ENCODE measurements at places on chromosomes 3 and 15. TPM values are rescaled to one million over a fixed set of nuclear protein-coding genes. Genes with fewer than 3 reads are reported as not detected.

GRCh38 chr3:107208100-107208499 lies 169.1 kb upstream of the CCDC54 start:
- H3K4me1 ChIP-seq = peaks cover 44% of the 10 kb centered on the region
- H3K27ac ChIP-seq = peak overlapping the region; percentile 91
- H3K4me3 ChIP-seq = peak overlapping the region; percentile 62
- DNase-seq = peak; percentile 95

DNA sequence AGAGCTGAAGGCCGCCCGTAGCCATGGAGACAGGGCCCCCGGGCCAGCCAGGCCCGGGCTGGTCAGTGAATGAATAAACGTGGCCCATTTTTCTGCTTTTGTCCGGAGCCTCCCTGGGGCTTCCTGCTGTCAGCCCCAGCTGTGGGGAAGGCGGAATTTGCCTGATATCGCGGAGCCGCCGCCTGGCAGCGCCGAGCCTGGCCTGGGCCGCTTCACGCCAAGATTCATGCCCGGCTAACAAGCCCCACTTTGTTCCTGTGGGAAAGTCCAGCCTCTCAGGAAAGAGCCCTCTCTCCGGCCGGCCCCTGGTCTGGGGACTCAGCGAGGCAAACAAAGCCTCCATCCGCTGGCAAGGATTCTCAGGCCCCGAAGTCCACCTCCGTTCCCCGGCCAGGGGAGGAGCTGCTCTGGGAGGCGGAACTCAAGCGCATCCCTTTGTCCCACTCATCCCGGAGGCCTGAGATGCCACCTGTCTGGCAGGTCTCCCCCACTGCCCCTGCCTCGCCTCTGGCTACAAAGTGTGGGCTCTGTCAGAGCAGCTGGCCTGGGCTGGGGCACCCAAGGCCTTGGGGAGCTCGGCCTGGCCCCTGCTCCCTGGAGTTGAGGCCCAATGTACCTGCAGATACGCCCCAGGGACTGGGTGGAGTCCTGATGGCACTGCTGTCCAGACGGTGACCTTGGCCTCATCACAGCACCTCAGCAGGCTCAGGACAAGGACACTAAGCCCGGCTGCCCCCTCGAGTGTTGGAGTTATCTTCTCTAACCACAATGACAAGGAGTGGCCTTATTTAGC lies 51.6 kb upstream of the SLC6A11 start:
- peaks cover 13% of the 10 kb centered on the region for H3K27me3 ChIP-seq
- no peak overlapping the region for H3K27ac ChIP-seq
- DNase-seq = no peak
- no peaks in the 10 kb centered on the region for H3K4me1 ChIP-seq
- no peaks in the 10 kb centered on the region for H3K36me3 ChIP-seq

GRCh38 chr3:66037986-66038369 lies 740 bp downstream of the MAGI1 start:
- H3K36me3 ChIP-seq = no peaks in the 10 kb centered on the region
- peak overlapping the region; percentile 89 for H3K27ac ChIP-seq
- DNase-seq = peak; percentile 14
- peaks cover 10% of the 10 kb centered on the region for H3K27me3 ChIP-seq
- peaks cover 23% of the 10 kb centered on the region for H3K4me1 ChIP-seq

DNA sequence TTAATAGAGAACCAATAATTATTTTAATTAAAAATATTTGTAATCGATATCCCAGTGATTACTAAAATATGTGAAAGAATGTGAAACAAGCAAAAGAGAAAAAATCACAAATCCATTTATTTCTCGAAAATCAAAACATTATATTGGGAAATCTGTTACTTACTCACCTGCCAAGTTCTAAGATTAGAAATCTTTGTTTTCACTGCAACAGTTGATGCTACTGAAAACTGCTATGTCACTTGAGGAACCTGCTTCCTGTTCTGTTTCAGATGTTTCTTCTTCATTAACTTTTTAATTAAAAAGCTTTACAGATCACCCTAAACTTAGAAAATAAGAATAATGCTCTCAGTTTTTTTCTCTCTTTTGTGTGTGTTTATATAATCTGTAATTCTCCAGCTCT lies 13.7 kb upstream of the DPH6 start:
- no peaks in the 10 kb centered on the region for H3K36me3 ChIP-seq
- no peak overlapping the region for H3K4me3 ChIP-seq
- peaks cover 14% of the 10 kb centered on the region for H3K4me1 ChIP-seq
- no peaks in the 10 kb centered on the region for H3K27me3 ChIP-seq
- H3K27ac ChIP-seq = peak overlapping the region; percentile 4
- no peak for DNase-seq

Gene SAMMSON
- total RNA-seq = not detected
